Prostate gland (tissue), 2 donors: ENCODE measurements at places on chromosomes 16 and 17. TPM values are rescaled to one million over a fixed set of nuclear protein-coding genes. Genes with fewer than 3 reads are reported as not detected.

DNA sequence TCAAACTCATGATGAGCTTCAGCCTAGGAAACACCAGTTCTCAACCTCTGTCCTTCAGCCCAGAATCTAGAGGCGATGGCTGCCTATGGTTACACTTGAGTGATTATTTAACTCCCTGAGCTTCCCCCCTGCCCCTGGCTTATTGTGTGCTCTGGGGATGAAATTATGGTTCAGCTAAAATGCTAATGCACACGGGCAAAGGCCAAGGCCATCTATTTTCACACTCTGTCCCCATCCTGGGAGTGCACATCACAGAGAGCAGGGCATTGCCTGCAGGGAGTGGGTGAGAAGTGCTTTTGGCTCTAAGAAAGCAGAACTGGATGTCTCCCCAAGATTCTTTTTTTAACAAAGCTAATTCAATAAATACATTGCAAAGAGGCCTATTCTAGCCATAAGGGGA, 21.6 kb upstream of the CACNG5 start:
- no peak overlapping the region for H3K27ac ChIP-seq
- no peaks in the 10 kb centered on the region for H3K4me1 ChIP-seq
- no peaks in the 10 kb centered on the region for H3K36me3 ChIP-seq
- no peak for DNase-seq

ATP1B2 gene
- 0.82 TPM for total RNA-seq

ITGAL gene
- total RNA-seq: 12.7 TPM

- no peaks in the 10 kb centered on the region for H3K36me3 ChIP-seq
- no peak within 1 kb of the TSS for H3K27ac ChIP-seq
- DNase-seq: no peak
- H3K4me3 ChIP-seq: no peak within 1 kb of the TSS
- H3K4me1 ChIP-seq: no peaks in the 10 kb centered on the region
These were observed at the start of gene TAT for GRCh38 chr16:71576971-71577370. TAT (minus strand) TSS chr16:71577092; CDS start chr16:71576415, 677 bp downstream.
